ENCODE measurements at places on chromosomes 3 and 15.

- DNase-seq = no peak
Observed at GRCh38 chr15:52448011-52448890, 80.4 kb downstream of the MYO5A start.

- no peak for DNase-seq
Observed at GRCh38 chr3:35438101-35438500, 201.2 kb upstream of the ARPP21 start.

DNA sequence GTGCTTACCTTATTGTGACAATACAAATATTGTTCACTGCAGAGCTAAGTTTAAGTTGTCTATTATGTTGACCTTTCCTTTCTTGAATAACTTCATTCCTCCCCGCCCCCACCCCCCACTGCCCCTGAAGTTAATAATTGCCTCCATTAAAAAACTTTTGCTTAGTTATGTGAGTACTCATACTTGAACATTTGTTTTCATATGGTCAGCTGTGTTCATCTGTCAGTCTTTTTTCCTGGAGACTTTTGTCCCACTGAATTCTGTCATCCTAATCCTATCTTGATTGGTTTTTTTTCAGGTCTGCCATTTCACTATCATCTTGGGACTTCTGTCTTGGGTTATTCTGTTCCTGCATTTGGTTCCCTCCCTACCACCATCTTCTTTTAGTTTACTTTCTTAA lies 8.5 kb downstream of the SLC25A36 start:
- DNase-seq = no peak

- DNase-seq = no peak
Observed at GRCh38 chr3:112476346-112476745, 22.9 kb downstream of the BTLA start.

- DNase-seq = no peak
Observed at GRCh38 chr3:138220242-138220641, 33.1 kb downstream of the ARMC8 start.

GRCh38 chr3:44722103-44722401 lies 7.4 kb upstream of the ZNF501 start:
- no peak for DNase-seq

DNA sequence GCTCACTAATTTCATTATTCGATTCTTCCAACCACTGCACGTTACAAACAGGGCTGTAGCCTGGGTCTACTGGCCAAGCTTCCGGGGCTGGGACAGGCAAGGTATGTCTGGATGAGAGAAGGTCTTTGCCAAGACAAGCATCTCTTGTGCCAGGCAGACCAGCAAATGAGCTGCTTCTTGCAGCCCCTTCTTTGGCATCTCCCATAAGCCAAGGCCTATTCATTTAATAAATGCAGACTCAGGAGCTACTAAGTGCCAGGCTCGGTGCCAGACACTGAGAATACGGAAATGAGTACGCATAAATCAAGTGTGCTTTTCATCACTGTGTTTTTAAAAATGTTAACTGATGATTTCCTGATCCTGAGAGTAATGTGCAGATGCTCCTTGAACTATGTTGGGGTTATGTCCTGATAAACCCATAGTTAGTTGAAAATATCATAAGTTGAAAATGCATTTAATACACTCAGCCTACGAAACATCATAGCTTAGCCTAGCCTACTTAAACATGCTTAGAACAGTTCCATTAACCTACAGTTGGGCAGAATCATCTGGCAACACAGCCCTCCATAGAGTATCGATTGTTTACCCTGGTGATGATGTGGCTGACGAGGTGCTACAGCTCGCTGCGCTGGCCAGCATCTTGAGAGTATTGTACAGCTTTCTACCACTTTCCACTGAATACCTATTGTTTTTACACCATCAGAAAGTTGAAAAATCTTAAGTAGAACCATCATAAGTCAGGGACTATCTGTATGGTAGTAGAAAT lies 135.0 kb upstream of the CTDSPL start:
- DNase-seq = no peak

DNA sequence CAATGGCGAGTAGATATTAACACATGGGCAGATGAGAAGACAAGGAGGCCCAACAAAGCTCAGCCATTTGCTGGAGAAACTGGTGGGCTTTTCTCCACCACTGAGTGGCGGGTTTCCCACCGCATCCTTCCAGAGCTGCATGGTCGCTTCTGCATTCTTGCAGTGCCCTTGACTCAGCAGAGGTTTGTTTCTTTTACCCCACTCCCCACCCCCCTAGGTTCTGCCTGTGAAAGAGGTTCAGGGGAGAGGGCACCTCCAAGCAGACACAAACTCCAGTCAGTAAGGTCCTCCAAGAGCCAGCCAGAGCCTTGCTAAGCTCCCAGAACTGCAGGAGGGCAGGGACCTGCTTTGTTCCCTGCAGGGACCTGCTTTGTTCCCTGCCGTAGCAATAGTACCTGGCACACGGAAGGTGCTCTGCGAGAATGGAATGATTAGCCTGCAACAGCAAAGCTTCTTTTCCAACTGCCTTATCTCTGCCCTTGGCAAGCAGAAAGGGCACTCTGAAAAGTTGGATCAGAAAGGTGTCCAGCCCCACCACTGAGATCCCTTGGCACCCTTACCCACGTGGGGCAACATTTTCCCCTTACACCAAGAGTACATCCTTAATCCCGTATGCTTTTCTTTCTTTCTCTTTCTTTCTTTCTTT lies 1.4 kb downstream of the PAQR5 start:
- no peak for DNase-seq

- no peak for DNase-seq
Observed at GRCh38 chr15:70128414-70129140, 30.9 kb upstream of the TLE3 start.

- no peak for DNase-seq
Observed at GRCh38 chr3:70861855-70862254, 549.4 kb upstream of the MDFIC2 start.

DNA sequence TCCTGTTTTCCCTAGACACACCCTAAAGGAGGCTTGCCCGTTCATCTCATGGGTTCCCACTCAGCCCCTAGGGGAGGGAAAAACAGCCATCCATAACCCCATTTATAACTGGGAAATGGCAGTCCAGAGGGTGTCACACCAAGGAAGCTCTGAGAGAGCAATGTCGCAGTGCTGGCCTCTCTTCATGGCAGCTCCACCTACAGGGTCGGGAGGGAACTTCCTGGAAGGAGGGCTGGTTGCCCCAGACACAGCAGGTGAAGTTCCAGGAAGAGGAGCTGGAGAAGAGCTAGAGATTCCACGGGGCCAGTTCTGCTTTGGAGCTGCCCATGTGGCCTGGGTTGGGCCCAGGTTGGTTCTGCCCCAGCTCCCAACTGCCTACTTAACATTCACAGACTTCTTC lies 22.3 kb upstream of the LINGO1 start:
- DNase-seq = no peak

GRCh38 chr3:101865751-101866509 lies 16.6 kb downstream of the NFKBIZ start:
- no peak for DNase-seq

- DNase-seq = no peak
Observed at GRCh38 chr15:31108836-31109235, 7.3 kb upstream of the TRPM1 start.

DNA sequence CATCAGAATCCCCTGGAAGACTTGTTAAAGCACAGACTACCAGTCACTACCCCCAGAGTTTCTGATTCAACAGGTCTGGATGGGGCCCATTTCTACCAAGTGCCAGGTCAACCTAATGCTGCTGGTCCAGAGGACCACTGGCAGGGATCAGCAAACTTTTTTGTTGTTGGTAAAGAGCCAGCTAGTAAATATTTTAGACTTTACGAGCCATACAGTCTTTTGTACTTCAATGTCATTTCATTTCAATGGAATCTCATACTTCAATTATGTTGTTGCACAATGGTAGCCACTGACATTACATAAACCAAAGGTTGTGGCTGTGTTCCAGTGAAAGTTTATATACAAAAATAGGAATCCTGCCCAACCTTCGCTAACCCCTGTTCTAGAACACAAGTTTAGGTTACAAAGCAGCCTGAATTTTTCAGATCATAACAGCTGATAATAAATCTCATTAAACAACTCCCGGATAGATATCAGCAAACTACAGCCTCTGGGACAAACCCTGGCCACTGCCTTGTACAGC lies 28.7 kb downstream of the ULK4 start:
- DNase-seq = no peak

DNA sequence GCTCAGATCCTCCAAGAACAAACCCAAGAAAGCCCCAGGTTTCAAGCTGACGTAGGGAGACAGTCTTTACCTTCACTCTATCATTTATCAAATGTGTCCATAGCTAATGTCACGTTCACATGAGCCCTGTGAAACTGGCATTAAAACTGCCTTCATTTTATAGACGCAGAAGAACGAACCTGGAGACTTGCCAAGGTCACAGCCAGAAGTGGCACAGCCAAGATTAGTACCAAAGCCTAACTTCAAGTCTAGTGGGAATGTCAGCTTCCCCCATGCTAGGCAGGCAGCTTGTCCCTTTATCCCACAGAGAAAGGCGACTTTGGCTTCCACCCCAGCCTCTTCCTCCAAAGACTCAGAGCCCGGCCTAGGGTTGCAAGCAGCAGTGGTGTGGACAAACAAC lies 517.2 kb downstream of the SHQ1 start:
- no peak for DNase-seq

- DNase-seq = no peak
Observed at GRCh38 chr3:196969134-196969659, 564 bp upstream of the PIGZ start.

GRCh38 chr3:48194446-48195071 lies 6.3 kb upstream of the CDC25A start:
- DNase-seq = peak; percentile 71

- DNase-seq = no peak
Observed at GRCh38 chr3:103181160-103181559, 746.3 kb downstream of the ZPLD1 start.

DNA sequence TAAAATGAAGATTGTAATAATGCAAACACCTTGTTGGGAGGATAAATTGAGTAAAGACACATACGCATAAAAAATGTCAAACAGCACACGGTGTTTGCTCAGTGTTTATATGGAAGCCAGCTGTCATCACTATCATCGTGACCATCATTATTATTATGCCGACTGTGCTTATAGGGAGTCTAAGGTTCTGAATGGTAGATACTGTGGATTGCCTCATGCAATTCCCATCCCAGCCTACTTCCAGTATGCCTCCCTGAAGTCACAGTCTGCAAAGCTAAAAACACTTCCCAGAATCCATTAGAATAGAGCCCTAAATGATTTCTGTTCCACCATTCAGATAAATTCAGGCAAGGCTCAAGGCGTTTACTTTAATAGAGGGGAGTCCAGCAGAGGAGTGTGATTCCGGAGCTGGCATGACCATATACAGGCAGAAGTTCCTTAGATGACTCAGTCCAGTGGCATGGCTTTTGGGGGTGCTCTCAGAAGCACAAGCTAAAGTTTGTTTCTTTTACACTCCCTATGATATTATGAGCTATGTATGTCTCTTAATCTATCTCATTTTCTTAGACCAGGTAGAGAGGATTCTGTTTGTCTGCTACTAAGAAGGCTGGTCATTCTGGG lies 148.7 kb downstream of the MEX3B start:
- no peak for DNase-seq

- DNase-seq = no peak
Observed at GRCh38 chr3:107425033-107425432, 47.8 kb downstream of the CCDC54 start.

DNA sequence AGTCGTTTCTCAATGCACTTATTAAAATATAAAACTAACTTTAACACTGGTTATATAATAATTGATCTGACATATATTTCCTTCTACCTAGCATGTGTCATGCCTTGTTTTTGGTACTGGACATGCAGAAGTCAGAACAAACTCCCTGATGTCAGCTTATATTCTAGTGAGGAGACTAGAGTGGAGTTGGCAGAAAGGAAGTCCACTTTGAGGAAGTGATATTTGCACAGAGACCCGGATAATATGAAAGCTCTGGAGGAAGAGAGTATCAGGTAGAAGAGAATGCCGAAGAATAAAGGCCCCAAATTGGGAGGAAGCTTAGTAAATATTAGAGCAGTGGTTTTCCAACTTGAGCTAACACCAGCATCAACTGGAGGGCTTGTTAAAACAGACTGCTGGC lies 24.6 kb upstream of the ZNF280D start:
- no peak for DNase-seq

- DNase-seq = no peak
Observed at GRCh38 chr15:48466820-48467219, 135.6 kb downstream of the DUT start.

- no peak for DNase-seq
Observed at GRCh38 chr3:148106062-148106461, 591.6 kb upstream of the AGTR1 start.

DNA sequence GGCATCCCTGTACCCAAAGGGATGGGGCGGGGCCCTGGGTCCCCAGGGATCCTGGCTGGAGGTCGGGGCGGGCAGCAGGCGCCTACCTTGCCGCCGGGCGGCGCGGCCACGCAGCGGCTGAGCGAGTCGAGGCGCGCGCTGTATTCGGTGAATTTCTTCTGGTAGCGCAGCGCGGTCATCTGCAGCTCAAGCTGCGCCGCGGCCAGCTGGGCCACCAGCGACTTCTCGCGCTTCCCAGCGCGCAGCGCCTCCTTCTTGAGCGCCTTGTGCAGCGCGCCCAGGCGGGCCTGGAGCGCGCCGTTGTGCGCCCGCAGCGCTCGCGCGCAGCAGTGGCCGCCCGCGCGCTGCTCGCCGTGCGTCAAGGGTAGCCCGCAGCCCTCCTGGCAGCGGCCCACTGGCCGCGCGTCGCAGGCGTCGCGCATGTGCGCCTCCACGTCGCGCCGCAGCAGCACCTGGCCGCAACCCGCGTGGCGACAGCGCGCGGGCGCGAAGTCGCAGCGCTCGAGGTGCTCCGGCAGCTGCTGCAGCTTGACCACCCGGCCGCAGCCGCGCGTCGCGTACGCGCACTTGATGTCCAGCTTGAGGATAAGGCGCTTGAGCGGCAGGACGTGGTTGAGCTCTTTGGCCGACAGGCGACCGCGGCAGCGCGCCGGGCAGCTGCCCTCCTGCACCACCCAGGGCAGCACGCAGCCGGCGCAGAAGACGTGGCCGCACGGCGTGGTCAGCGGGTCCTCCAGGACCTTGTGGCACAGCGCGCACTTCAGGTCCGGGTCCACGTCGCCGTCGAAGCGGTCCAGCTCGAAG lies 522 bp downstream of the PDZRN3 start:
- peak; percentile 64 for DNase-seq

- DNase-seq = no peak
Observed at GRCh38 chr15:42111924-42112323, 17.6 kb upstream of the PLA2G4D start.

- DNase-seq = no peak
Observed at GRCh38 chr3:17442332-17443049, 299.9 kb downstream of the TBC1D5 start.

DNA sequence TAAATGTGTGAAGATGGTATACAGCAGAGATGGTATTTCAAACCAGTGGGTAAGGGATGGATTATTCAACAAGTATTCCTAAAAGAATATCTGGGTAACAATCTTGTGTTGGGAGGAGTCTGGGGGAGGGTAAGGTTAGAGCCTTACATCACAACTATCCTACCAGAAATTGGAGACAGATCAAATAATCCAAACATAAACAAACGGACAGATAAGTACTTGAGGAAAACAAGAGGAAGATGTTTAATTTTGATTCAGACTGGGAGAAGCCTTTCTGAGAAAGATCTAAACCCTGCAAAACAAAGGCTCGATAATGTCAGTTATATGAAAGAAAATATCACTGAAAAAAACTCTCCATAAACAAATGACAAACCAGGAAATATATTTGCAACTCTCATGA lies 77.9 kb downstream of the SLC9A9 start:
- no peak for DNase-seq

Measured in posterior cingulate gyrus (tissue), 11 donors.